NCI-H146 (cell line): ENCODE measurements at places on chromosomes 12 and 14.

DNA sequence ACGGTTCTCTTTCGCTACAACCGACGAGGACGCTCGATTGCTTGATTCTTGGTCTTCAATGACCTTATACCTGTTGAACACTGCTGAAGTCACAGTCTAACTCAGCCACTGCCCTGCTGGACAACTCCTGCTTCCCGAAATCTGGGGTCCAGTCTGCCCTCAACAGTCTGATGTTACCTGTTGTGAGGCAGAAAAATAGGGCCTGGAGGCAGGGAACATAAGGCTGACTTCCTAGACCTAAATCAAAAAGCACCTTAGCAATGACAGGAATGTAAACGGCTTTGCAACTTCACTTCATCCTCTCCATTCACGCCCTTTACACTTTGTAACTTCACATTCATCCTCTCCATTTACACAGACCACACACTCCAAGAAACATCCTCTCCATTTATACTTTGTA lies 597 bp upstream of the GLTP start:
- DNase-seq: no peak

- DNase-seq: no peak
Measured at GRCh38 chr12:53279283-53279869, 11.3 kb downstream of the ESPL1 start.

GRCh38 chr12:77608271-77608824 lies 222.3 kb upstream of the NAV3 start:
- no peak for DNase-seq

- DNase-seq: no peak
Measured at GRCh38 chr14:90846511-90846910, 30.3 kb upstream of the TTC7B start.

- DNase-seq: no peak
Measured at GRCh38 chr12:93297032-93297431, 80.7 kb upstream of the NUDT4 start.

- no peak for DNase-seq
Measured at GRCh38 chr12:58248599-58248998, 307.2 kb downstream of the ATP23 start.

DNA sequence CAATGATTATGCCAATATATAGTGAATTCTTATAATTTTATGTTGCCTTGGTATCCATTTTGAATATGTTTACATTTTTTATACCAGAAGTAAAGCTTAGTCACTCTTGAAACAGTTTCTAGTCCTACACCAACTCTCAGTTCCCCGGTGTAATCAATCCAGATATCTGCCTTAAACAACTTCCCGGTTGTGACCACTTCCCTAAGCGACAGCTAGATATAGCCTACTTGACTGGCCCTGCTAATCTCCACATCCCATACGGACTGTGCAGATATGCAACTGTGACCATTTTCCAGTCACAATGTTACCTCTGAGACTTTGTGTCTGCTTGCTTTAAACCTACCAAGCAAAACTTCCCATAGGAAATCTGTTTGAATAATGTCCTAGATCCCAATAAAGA lies 1551.5 kb upstream of the SEL1L start:
- no peak for DNase-seq

- no peak for DNase-seq
Measured at GRCh38 chr12:12899530-12900380, 8.4 kb downstream of the GPRC5A start.

DNA sequence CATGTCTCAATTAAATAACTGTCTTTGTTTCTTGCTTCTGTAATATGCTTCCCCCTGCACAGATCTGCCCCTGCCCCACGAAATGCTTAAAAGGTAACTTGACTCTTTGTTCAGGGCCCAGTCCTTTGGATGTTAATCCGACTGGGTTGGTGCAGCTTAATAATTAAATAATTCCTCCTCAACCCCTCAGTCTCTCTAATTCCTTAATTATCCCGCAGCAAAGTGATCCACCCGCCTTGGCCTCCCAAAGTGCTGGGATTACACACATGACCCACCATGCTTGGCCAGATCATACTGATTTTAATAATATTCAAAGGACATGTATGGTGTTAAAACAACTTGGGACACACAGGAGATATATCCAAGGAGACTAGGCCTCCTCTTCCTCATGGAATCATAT lies 18.2 kb upstream of the ANAPC7 start:
- no peak for DNase-seq

DNA sequence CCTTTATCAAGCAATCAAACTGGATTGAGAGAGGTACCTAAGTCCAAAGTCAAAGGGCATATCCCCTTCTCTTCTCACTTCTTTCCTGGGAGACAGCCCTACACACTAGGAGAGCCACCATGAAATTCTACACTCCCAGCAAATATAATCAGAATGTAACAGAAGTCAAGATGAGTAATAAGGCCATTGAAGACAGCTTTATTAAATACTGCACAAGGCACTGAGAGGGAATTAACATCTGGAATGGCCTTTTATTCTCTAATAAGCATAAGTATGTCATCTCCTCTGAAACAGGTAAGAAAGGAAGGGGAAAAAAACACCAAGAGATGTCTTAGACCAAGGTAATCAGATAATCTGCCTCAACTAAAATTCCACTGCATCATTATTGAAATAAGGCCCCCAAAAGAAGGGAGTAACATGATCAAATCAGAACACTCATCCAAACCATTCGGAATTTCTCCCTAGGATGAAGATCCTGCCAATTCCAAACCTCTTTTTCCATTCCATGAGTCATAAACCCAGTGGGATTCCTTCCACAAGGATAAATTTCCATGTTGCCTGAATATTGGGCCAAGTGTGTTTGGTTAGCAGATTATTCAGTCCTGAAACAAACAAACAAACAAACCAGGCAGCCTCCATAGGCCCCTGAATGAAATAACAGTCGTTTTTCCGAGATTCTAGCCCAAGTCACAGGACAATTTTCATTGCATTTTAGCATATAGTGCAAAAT lies 19.9 kb downstream of the SLC35F4 start:
- no peak for DNase-seq

GRCh38 chr14:76272774-76273173 lies 103.2 kb upstream of the ESRRB start:
- no peak for DNase-seq

- DNase-seq: no peak
Measured at GRCh38 chr14:99996951-99997571, 68.2 kb upstream of the EVL start.

DNA sequence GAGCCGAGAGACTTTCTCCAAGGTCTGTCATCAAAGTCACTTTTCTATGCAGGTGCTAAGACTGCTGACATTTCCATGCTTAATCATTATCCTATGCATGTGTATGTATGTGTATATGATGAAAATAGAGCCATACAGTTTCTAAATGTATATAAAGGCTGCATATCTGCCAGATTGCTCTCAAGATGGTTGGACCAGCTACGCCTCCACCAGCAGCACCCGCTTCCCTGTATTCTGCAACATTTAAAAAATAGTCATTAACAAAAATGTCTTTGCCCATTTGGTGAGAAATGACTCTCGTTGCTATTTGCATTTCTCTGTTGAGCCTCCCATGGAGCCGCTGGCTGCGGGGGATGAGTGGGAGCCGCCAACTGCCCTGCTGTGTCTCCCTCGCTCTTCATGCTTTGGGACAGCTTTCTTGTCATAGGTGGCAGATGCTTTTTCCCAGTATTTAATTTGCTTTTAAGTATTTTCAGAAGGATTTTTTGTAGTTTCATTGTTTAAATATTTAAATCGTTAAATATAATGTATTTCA lies 54.7 kb downstream of the DYNC1H1 start:
- no peak for DNase-seq

GRCh38 chr14:101657372-101657771 lies 96.1 kb downstream of the DIO3 start:
- no peak for DNase-seq

GRCh38 chr12:16348435-16349130 lies 1.1 kb downstream of the MGST1 start:
- DNase-seq: no peak

- no peak for DNase-seq
Measured at GRCh38 chr12:83573671-83574070, 887.0 kb downstream of the TMTC2 start.

- DNase-seq: no peak
Measured at GRCh38 chr12:132089407-132089910, 54.7 kb downstream of the DDX51 start.

GRCh38 chr12:116698116-116698515 lies 39.8 kb downstream of the SPRING1 start:
- DNase-seq: peak; percentile 62

DNA sequence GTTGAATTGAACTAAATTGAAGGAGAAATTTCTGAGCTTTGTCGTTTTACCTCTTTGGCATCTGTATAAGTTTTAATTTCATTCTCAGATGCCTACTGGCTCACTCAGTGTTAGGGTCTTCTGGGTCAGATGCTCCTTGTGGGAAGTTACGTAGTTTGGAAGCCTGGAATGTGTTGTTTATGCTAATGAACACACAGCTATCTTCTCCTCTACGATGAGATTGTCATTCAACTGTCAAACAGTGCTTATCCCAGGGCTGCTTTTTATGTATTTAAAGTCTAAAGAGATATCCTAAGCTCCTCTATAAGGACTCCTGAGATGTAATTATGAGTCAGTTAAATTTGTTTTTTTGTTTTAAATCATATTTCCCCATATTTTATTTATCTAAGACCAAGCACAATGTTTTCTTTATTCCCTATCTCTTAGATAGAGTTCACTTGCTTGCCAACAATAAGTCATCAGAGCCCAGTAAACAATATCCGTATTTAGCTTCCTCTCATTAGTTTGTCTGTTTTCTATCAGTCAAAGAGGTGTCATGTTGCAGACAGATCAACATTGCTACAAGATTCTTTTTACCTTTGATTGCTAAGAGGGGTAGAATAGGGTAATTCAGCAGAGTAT lies 368.0 kb upstream of the PDE3A start:
- no peak for DNase-seq

DNA sequence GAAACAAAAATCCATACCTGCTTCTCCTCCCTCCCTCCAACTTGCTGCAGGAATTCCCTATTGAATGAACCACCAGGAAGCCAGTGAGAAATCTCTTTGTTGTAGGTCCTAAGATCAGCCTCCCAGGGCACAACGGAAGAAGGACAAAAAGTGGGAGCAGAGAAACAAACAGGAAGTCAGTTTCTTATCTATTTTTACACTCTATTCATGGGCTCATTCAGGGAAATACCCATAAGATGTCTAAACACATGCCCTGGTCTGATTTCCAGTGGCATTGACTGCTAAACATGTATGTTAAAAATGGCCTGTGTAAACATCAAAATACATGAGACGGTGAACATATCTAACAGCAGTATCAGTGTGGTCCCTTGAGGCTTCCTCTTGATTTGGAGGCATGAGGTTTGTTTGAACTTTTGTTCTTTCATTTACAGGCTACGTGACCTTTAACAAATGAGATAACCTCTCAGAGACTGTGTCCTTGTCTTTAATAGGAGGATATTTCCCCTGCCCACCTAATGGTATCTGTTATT lies 18.8 kb downstream of the GPR65 start:
- peak; percentile 7 for DNase-seq

- no peak for DNase-seq
Measured at GRCh38 chr12:109721276-109721675, 7.7 kb downstream of the FAM222A start.

GRCh38 chr12:94265966-94266745 lies 117.8 kb downstream of the PLXNC1 start:
- DNase-seq: no peak

- DNase-seq: no peak
Measured at GRCh38 chr12:94812345-94812744, 162.0 kb upstream of the TMCC3 start.

DNA sequence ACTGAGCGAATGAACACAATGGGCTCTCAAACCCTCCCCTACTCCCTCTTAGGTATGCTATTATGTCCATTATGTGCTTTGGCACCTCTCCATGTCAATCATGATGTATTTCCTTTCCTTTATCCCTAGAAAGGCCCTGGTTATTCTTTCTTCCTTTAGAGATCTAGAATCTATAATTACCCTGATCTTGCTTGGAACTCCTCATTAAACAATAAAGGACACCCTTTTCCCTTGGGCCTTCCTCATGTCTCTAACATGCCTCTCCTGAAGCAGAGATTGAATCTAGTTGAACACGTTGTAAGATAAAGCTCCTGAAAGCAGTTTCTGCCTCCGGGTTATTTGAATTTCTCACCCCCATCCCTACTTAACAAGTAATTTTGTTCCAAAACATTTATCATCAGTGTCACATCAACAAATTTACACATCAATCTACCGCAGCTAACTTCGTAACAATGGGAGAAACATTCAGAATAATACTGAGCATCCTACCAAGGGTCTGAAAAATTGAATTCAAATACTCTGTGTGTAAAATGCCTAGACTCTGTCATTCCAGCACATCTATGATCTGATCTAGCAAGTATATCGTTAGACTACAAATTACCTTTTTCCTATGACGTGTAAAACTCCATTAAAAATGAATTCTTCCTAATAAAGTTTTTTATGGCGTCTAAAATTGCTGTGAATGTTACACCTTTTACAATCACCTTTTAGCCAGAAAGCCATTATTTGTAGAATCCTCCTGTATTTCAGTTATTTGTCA lies 5.4 kb downstream of the USP44 start:
- DNase-seq: peak; percentile 70

DNA sequence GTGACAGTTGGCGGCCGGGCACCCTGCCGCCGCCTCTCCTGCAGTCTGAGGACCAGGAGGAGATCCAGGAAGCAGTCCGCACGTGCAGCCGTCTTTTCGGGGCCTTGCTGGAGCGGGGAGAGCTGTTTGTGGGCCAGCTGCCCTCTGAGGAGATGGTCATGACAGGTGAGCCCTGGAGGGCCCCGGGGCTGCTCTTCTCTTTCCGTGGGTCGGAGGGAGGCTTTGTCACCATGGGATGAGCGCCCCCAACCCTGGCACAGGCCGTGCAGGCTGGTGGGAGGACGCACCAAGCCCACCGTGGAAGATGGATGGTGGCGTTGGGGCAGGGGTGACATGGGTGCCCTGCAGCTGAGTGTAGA lies 532 bp downstream of the NOC4L start:
- DNase-seq: peak; percentile 27

- DNase-seq: no peak
Measured at GRCh38 chr12:45587012-45587411, 142.5 kb upstream of the ARID2 start.

DNA sequence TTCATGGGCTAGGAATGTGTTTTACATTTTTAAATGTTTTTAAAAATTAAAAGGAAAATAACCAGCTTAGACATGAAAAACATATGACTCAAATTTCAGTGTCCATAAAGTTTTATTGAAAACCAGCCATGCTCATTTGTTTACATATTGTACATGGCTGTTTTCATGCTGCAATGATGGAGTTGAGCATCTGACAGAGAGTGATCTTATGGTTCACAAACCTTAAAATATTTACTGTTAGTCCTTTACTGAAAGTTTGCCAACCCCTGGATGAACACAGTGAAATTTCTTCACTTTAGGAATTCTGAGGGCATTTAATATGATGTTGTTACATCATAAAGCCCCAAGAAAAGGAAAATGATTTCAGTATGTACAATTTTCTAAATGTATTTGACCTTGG lies 16.1 kb downstream of the RASSF9 start:
- no peak for DNase-seq

- DNase-seq: no peak
Measured at GRCh38 chr12:108616359-108616758, 17.3 kb downstream of the SELPLG start.

- DNase-seq: no peak
Measured at GRCh38 chr14:83556065-83556464, 1973.9 kb upstream of the FLRT2 start.

GRCh38 chr12:25988505-25988904 lies 30.0 kb downstream of the RASSF8 start:
- no peak for DNase-seq

- DNase-seq: no peak
Measured at GRCh38 chr12:68932128-68932960, 627 bp downstream of the CPM start.
